Hematopoietic multipotent progenitor cell treated with erythropoietin and hydrocortisone succinate and interleukin-3 and kit ligand, for 15 days (in vitro differentiated cells): ENCODE measurements at places on chromosomes 3 and 15.

DNA sequence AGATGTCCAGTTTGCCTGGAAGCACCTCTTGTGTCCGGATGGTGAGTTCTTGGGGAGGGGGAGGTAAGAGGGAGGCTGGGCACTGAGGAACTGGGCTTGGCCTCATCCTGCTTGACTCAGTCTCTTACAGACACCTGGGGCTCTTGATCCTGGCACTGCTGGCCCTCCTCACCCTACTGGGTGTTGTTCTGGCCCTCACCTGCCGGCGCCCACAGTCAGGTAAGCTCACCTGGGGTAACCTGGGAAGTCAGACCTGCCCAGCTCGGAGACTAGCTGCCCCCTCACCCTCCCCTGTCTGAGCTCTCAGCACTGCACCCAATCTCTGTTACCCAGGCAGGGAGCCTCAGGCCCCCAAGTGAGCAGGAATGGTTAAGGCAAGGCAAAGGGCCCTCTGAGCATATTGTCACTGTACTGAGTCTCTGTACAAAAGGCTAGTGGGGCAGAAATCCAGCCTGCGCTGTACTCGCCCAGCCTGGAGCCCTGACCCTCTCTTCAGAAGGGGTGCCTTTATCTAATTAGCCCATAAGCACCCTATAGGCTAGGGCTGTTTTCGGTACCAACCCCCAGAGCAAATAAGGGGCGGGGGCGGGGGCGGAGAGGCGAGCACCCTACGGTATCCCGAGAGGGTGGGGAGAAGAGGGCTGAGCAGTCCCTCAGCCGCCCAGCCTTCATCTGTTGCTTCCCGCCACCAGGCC, 2.2 kb upstream of the IL17RC start:
- DNase-seq: no peak

DNA sequence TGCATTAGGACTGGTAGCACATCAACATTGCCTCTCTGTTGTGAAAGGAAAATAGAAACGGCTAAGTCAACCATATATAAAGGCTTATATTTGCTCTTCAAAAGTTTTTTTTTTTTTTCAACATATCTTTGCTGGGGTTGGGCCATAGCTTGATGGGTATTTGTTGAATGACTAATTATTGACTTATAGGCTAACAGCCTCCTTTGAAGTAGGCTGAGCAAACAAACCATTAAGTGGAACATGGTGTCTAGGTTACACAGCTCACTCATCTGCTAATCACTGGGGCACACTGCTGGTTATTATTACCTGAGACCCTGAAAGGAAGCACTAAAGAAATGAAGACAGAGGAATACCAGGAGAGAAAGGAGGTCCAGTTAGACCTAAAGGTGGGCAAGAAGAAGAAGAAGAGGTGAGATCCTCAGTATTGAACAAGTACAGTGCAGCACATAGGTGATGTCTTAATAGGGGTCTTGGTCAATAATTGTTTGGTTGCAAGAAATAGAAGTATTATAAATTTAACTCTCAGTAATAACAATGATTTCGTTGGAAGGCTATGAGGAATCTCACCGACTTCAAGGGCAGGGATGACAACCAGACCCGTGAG, 139.4 kb downstream of the RPLP1 start:
- DNase-seq: no peak

DNA sequence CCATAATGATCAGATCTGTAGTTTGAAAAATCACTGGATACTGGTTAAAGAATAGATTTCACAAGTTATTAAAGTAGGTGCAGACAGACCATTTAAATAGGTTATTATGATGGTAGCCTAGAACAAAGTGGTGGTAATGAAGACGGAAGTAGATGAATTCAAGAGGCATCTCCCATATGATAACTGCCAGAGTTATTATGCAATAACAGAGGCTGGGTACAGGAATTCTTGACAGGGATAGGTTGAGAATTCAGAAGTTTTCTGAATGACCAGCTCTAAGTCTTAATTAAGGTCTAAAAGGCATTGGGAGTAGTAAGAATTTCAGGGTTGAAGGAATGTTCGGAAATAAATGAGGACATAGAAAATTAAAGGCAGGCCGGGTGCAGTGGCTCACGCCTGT, 108.9 kb downstream of the PEAK1 start:
- DNase-seq: no peak

DNA sequence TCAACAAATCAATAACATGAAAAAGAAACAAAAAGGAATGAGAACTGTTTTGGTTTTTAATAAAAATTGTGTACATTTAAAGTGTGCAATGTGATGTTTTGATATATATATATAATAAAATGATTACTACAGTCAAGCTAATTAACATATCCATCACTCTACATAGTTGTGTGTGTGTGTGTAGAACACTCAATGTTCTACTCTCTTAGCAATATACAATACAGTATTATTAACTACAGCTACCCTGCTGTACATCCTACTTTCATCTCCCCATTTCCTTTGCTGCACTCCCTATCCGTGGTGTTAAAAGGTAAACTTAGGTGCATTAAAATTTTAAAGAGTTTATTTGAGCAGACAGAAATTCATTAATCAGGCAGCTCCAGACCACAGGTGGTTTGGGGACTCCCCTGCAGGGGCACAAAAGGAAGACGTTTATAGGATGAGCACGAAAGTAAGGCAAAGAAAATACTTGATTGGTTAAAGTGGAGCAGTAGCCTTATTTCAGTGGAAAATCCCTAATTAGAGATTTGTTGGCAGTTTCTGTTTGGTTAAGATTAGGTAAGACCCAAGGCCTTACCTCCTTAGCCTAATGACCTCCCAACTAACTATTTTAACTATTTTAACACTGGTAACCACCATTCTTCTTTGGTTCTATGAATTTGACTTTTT, 61.8 kb upstream of the SNRK start:
- DNase-seq: no peak

- peak; percentile 20 for DNase-seq
These were observed at the start of gene PODXL2 for GRCh38 chr3:127628788-127629466. Gene PODXL2, plus strand, starts transcription at chr3:127629185. Its CDS starts 35 bp downstream, at chr3:127629220.

DNA sequence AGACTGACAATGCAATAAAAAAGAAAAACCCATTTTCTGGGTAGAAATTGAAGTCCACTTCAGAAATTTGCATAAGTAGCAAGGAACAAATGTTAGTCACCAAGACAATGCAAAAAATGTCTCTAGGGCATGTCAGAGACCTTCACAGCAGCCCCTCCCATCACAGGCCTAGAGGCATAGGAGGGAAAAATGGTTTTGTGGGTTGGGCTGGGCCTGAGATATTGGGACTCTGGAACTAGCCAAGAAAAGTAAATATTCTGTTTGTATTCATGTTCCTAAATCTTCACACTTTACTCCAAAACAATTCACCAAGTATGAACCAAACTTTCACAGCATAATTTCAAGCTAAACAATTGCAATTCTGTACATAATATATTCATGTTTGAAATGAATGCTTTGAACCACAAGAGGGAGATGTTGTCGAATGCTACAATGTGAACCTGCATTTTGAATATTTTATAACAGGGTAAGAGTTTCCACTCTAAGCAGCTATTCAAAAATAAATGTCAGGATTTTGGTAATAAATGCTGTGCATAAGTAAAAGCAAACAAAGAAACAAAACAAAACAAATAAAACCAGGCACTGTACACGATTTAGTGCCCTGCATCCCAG, 429.2 kb downstream of the OTOL1 start:
- DNase-seq: no peak

GRCh38 chr15:57462381-57462780, 86.1 kb downstream of the CGNL1 start:
- DNase-seq: no peak

GRCh38 chr3:99467420-99467819, 171.0 kb upstream of the COL8A1 start:
- no peak for DNase-seq

DNA sequence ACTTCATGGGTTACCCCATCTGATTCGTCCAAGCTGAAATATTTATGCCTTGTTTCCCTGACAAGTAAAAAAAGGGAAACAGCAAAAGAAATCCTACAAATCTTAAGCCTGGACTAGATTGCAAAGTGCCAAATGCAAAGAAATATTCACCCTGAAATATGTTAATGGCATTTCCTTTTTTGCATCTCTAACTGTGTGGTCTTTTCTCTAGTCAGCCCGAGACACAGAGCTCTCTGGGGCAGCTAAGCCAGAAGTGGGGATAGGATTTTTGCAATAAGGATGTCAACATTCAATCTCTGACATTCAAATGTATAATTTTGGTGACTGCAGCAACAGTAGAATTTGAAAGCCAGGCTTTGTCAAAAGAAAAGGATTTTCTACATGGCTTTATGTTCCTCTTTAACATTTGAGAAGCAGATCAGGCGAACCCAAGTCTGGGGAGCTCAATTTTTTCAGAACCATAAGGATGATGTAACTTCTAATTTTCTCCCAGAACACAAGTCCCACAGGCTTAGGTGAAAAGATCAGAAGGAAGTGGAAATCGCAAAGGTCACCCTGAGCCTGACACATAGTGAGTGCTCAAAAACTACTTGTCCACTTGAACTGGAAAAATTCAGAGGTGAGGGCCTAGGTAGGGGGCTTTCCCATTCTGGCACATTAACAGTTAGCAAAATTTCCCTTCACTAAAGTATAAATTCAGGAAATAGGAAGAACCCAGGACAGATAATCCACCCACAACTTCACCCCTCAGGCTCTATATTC, 28.2 kb upstream of the KCNMB3 start:
- no peak for DNase-seq

- DNase-seq: no peak
These were observed 272.5 kb downstream of the XXYLT1 start for GRCh38 chr3:194998417-194998816.

DNA sequence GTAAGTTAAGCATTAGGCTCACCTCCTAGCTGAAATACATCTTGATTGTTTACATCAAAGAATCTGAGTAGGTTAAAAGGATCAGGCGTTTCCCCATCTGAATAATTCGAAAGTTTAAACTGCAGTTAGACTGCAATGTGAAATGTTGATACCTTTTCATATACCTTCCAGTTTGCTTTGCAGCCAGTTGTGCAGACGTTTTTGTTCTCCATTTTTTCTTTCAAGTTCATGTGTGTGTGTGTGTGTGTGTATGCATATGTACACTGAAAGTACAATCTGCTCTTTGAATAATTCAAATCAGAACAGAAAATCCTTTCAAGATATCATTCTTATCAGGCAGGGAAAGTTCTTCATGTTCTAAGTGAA, 2.9 kb downstream of the ITPR1 start:
- no peak for DNase-seq

DNA sequence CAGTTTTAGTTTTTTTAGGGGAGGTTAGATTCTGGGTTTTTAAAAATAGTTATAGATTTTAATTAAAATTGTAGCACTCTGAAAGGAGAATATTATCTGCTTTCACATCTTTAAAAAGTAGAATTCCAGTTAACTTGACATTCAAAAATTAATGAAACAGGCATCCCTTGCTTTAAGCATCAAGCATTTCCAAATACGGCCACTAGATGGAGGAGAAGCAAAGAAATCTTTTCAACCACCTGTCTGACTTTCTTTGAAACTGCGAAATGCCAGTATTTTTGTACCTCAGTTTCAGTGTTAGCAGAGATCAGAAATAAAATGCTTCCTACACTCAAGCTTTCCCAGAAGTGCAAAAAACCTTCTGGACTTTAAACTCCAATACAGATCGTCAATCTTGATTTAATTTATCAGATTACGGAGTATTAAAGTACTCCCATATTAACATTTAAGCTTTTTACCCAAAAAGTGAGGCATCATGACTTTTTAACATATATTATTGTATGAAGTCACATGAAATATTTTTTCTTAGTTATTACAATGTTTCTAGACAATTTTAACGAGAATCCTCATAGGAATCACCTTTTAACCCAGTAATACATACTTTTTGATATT, 153.3 kb downstream of the P3H2 start:
- peak; percentile 26 for DNase-seq

DNA sequence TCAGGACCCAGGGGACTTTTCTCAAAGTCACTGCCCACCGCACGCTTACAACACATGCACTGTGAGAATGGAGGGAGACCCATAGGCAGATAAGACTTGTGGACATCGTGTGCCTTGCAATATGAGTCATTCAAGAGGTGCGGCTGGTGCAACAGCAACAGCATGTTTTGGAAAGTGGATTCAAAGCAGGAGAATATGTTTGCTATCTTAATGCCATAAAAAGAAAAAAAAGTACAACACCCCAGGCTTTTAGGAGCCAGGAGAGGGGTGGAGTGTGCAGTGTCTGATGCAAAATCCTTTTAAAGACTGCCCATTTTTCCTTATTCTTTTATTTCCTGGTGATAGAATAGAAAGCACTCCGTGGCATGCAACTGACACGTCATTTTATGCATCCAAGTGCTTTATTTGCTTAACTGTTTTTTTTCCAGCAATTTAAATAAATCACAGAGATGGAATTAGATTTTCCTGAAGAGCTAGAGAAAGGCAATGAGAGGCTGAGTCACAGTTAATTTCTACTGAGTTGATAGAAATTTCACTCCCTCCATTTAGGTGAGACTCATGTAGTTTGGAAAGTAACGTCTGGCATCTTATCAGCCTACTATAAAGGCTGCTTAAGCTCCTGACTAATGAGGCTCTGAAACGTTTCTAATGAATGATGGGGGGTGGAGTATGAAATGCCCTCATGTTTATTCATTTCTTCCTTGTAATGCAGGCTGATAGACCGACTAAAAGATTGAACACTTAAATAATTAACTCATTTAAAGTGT, 96.4 kb downstream of the NSUN3 start:
- no peak for DNase-seq

DNA sequence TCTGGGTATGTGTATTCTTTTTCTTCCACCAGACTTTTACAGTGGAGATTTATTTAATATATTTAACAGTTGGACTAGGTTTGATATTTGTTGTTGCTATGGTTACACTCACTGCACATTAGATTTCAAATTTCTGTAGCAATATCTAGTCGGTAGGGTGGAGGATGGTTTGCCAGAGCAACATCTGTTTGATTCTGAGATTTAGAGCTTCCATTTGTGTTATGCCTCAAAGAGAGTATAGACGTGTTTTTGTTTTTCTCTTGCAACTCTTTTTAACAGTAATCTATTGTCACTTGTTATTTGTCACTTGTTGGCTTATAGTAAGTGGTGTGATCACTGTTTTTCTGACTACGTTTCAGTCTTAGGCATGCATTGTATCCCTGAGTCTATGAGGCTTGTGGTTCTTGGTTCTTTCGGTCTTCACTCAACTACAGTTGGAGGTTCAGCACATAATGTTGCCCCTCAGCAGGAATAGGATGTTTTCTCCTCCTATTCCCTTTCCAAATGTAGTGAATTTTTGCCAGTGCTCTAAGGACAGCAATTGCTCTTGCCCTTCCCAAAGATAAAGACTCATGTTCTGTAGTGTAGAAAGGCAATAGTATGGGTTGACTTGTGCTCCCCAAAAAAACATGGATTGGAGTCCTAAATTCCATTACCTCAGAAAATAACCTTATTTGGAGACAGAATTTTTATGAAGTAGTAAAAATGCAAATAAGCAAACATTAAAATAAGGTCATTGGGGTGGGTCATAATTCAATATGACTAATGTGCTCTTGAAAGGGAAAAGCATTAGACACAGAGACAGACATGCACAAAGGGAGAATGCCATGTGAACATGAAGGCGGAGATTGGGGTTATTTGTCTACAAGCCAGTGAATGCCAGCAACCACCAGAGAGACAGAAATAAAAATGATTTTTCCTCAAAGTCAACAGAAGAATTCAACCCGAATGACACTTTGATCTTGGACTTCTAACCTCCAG, 692.1 kb downstream of the DIPK2A start:
- DNase-seq: no peak

GRCh38 chr15:78641749-78642275, 802 bp upstream of the CHRNB4 start:
- no peak for DNase-seq

- no peak for DNase-seq
These were observed 46.4 kb downstream of the ZNF106 start for GRCh38 chr15:42444415-42445063.
